ENCODE measurements at places on chromosomes 1 and 21. TPM values are rescaled to one million over a fixed set of nuclear protein-coding genes. Genes with fewer than 3 reads are reported as not detected.

GRCh38 chr1:102191723-102192122 lies 195.0 kb upstream of the OLFM3 start:
- H3K4me1 ChIP-seq = peaks cover 6% of the 10 kb centered on the region
- H3K27ac ChIP-seq = no peak overlapping the region
- peak; percentile 38 for DNase-seq
- no peaks in the 10 kb centered on the region for H3K36me3 ChIP-seq

GRCh38 chr1:235102993-235103411 lies 25.6 kb downstream of the TOMM20 start:
- peaks cover 4% of the 10 kb centered on the region for H3K36me3 ChIP-seq
- H3K27ac ChIP-seq = no peak overlapping the region
- DNase-seq = no peak
- H3K4me3 ChIP-seq = no peak overlapping the region
- peaks cover 2% of the 10 kb centered on the region for H3K27me3 ChIP-seq

DNA sequence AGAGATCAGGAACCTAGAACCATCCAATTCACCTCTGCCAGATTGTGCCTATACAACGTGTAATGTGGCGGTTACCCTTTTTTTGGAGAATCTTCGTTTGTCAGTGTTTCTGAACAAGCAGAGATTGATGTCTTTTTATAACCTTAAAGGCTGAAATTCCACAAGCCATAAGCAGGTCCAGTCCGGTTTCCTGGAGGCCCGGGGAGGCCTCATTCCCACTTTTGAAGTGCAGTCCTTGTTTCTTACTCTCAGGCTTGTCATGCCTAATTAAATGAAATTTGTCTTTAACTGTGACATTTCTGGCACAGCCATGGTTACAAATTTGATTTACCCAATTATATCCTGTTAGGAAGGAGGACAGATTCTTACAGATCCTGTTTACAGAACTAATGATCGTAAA lies 27.8 kb downstream of the ZNF362 start:
- peak overlapping the region; percentile 59 for H3K27ac ChIP-seq
- peaks cover 27% of the 10 kb centered on the region for H3K4me1 ChIP-seq
- H3K27me3 ChIP-seq = peaks cover 9% of the 10 kb centered on the region
- peaks cover 34% of the 10 kb centered on the region for H3K36me3 ChIP-seq
- DNase-seq = no peak

GRCh38 chr1:27994060-27994459 lies 34.3 kb downstream of the XKR8 start:
- peaks cover 21% of the 10 kb centered on the region for H3K4me1 ChIP-seq
- peak overlapping the region; percentile 18 for H3K27ac ChIP-seq
- peaks cover 19% of the 10 kb centered on the region for H3K36me3 ChIP-seq

GRCh38 chr1:200894712-200895442 lies at the start of gene INAVA:
TSS of gene INAVA (plus strand) at chr1:200894900. CDS start at chr1:200898401, 3,501 bp downstream.
- H3K36me3 ChIP-seq = peaks cover 11% of the 10 kb centered on the region
- peak within 1 kb of the TSS; percentile 18 for H3K27ac ChIP-seq
- H3K4me3 ChIP-seq = peak within 1 kb of the TSS; percentile 78
- peaks cover 53% of the 10 kb centered on the region for H3K4me1 ChIP-seq

- H3K4me3 ChIP-seq = no peak overlapping the region
- peaks cover 2% of the 10 kb centered on the region for H3K27me3 ChIP-seq
- no peak for DNase-seq
- peaks cover 7% of the 10 kb centered on the region for H3K36me3 ChIP-seq
- peaks cover 26% of the 10 kb centered on the region for H3K4me1 ChIP-seq
- H3K27ac ChIP-seq = peak overlapping the region; percentile 64
Observed at GRCh38 chr1:1862905-1863547, 27.9 kb downstream of the GNB1 start.

DNA sequence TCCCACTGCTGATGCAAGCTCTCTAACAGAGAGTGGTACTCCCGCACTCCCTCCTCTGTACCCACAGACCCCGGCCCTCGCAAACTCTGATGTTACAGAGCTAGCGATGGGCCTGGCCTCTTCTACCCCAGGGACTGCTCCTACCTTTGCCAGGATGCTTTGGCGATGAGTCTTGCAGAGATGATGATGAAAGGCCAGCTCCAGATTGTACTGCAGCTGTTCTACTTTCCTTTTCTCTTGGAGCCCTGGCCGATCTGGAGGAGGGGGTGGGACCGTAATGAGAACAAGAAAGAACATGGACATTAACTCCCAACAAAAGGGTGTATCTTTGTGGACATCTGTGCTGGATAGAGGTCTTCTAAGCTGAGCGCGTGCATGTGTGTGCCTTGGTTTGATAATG lies 6.0 kb upstream of the LINGO4 start:
- no peak overlapping the region for H3K4me3 ChIP-seq
- no peak overlapping the region for H3K27ac ChIP-seq
- peaks cover 10% of the 10 kb centered on the region for H3K36me3 ChIP-seq
- peaks cover 32% of the 10 kb centered on the region for H3K4me1 ChIP-seq
- H3K27me3 ChIP-seq = peaks cover 6% of the 10 kb centered on the region

ZNF436 gene
- total RNA-seq = 26.0 TPM

PLEKHG5 gene
- total RNA-seq = 109 TPM

PER3 gene
- 2.8 TPM for total RNA-seq

SAMD11 gene
- total RNA-seq = not detected

NLRP3 gene
- 0.44 TPM for total RNA-seq

TMEM9 gene
- total RNA-seq = 78.7 TPM

UBIAD1 gene
- 16.5 TPM for total RNA-seq

Data from endothelial cell (in vitro differentiated cells).